ENCODE measurements at places on chromosomes 12 and 14. TPM values are rescaled to one million over a fixed set of nuclear protein-coding genes. Genes with fewer than 3 reads are reported as not detected.

GRCh38 chr12:88448337-88448915 is 131.8 kb downstream of the KITLG start:
- H3K4me3 ChIP-seq, result no peak overlapping the region
- no peaks in the 10 kb centered on the region for H3K27me3 ChIP-seq
- H3K4me1 ChIP-seq, result 0 out of 2 replicates have a peak, but pooled peaks cover 3% of the 10 kb centered on the region
- H3K27ac ChIP-seq, result no peak overlapping the region
- no peaks in the 10 kb centered on the region for H3K36me3 ChIP-seq

DNA sequence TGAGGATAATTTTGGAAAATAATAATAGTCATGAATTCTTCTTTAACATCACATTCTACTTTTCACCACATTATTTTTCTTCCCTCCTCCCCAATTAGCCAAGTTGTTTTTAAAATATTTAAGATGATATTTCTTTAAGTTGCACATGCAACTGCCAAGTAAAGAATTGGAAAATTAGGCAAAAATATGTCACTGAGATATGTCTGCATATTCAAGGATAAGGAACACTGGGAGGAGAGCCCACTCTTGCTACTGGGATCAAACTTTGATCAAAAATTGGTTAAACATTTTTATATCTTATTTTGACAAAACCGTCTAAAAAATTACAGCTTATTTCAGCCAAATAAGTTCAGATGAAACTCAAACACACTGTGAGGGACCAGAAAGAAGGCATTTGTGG is 231.2 kb upstream of the TMTC1 start:
- no peak overlapping the region for H3K4me3 ChIP-seq
- H3K27ac ChIP-seq, result no peak overlapping the region
- no peaks in the 10 kb centered on the region for H3K27me3 ChIP-seq
- no peaks in the 10 kb centered on the region for H3K36me3 ChIP-seq

GRCh38 chr12:127245009-127245408 is 1022.0 kb upstream of the TMEM132C start:
- H3K27ac ChIP-seq, result no peak overlapping the region
- H3K36me3 ChIP-seq, result no peaks in the 10 kb centered on the region
- no peak overlapping the region for H3K4me3 ChIP-seq
- no peak for DNase-seq
- no peaks in the 10 kb centered on the region for H3K27me3 ChIP-seq

DNA sequence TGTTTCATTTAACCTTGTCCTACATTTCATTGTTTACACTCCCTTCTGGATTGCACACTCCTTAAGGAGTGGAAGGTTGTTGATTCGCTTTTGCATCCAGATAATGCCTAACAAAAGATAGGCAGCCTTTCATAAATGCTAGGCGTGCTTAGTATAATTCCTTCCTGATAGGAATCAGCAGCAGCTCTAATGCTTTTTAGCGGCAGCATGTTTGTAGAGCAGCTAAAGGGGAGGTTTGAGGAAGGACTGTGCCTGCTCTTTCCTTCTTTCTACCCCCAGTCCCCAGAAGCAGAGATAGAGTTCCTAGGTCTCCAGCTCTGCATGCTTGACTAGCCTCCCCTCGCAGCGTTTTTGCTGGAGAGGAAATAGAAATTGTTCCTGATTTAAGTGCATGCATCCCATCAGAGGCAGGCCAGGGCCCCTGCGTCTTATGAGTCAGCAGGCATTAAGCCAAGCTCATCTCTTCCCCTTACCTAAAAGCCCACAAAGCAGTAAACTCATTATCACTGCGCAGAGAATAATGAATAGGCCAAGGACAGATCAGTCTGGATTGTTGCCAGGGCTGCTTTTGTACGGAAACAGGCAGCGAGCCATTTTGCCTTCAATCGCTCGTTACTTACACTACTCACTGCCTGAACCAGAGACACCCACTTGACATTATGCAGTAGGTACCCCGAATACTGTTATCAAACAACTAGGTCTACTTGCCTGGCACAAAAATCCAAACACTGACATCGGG is 14.0 kb upstream of the TBPL2 start:
- no peak for DNase-seq
- no peaks in the 10 kb centered on the region for H3K27me3 ChIP-seq
- no peaks in the 10 kb centered on the region for H3K36me3 ChIP-seq

DNA sequence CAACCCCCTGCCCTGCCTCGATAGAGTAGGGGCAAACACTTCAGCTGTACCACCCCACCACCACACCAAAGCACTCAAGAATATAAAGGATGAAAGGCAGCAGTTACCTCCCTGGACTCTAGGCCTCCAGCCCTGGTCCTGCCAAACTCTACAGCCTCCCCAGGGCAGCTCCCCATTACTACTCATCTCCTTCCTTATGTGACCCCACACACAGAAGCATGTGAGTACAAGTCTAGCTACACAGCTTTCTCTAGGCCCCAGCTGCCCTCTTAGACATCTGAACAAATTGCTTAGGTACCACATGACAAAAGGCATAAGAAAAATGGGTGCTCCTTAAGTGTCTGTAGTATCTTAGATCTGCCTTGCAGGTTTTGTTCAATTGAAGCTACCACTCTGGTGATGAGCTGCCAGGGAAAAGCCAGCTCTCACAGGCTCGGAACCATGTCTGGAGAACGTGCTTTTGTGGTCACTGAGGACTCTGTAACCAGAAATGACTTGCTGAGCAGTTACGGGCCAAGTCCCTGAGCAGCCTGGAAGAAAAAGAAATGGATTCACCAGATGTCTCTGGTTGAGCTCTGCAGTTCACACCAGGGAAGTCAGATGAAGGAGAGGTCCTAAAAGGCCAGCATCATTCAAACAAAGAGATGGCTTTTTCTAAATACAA is 32.8 kb downstream of the FMNL3 start:
- no peak for DNase-seq
- H3K36me3 ChIP-seq, result no peaks in the 10 kb centered on the region
- no peak overlapping the region for H3K4me3 ChIP-seq
- H3K27ac ChIP-seq, result no peak overlapping the region
- H3K4me1 ChIP-seq, result no peaks in the 10 kb centered on the region

DNA sequence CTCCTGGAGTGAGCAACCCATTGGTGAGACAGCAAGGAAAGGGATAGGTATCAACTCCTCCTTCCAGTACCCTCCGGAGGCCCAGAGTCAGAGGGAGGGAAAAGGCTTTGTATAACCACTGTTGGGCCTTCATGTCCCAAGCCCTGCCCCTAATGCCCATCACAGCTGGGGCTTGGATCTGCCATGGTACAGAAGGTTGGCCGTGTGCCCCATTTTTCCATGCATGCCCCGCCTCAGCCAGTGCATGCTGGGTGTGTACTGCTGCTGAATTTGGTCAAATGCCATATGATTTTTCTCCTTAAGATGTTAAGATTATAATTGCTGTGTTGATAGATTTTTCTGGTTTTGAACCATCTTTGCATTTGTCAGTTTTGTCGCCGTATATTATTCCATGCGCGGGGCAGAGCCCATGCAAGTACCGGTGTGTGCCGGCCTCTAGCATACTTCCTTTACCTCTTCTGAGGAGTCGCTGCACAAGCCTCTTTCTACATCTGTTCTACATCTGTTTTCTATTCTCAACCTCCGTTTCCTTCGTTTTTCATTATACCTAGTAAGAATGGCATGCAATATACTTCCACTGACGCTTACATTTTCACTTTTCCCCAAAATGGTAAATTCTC is 26.6 kb downstream of the PPP2R5C start:
- H3K27ac ChIP-seq, result no peak overlapping the region
- H3K27me3 ChIP-seq, result no peaks in the 10 kb centered on the region
- no peaks in the 10 kb centered on the region for H3K36me3 ChIP-seq
- no peak overlapping the region for H3K4me3 ChIP-seq
- H3K4me1 ChIP-seq, result no peaks in the 10 kb centered on the region

DNA sequence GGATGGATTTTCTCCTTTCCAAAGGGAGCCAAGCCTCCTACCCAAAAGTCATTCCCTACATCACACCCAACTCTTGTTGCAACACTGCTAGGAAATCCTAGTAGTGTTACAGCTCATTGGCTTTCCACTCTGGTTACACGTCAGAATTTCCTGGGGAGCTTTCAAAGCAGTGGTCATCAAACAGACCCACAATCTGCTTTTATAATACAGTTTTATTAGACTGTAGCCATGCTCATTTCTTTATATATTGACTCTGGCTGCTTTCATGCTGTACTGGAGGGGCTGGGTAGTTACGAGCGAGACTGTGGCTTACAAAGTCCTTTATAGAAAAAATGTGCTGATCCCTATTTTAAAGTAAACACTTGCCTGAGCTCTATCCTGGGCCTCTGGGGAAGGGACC is 34.3 kb downstream of the ZFYVE26 start:
- H3K27ac ChIP-seq, result no peak overlapping the region
- no peaks in the 10 kb centered on the region for H3K4me1 ChIP-seq
- H3K36me3 ChIP-seq, result peaks cover 5% of the 10 kb centered on the region
- DNase-seq, result no peak
- H3K4me3 ChIP-seq, result no peak overlapping the region

DNA sequence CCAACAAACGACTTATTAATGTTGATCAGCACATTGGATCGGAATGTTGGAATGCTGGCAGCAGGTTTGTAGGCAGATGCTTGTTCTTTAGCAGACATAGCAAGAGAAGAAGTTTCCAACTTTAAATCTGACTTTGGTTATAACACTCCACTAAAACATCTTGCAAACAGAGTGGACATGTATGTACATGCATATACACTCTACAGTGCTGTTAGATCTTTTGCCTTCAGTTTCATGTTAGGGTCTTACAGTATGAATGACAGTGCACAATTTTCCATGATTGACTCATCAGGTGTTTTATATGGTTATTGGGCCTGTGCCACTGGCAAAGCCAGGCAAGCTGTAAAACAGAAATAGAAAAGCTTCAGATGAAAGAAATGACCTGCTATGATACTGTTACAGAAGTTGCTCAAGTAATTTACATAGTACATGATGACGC is 14.3 kb upstream of the DHRS7 start:
- no peak for DNase-seq
- H3K27me3 ChIP-seq, result no peaks in the 10 kb centered on the region
- H3K27ac ChIP-seq, result no peak overlapping the region
- no peak overlapping the region for H3K4me3 ChIP-seq

DNA sequence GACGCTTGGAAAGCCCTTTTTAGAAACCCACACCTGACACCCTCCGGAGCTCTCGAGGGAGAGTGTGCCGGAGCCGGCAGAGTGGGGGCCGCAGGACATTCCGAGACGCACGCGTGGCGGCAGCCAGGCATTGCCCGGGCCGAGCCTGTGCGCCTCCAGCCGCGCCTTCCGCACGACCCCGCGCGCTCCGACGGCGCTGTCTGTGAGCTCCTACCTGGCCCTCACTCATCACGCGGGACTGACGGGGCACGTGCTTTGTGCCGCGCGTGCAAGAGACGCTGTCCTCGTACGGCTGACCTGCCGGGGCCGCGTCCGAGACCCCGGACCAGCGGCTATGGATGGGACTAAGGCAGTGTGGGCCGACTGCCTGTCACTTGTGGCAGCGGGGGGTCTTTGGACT is 5.2 kb downstream of the GALNT9 start:
- H3K27ac ChIP-seq, result no peak overlapping the region
- H3K27me3 ChIP-seq, result no peaks in the 10 kb centered on the region
- no peaks in the 10 kb centered on the region for H3K36me3 ChIP-seq
- DNase-seq, result no peak

The CLEC4C gene
- total RNA-seq, result not detected

The SUOX gene
- 40.8 TPM for total RNA-seq

The TEAD4 gene
- total RNA-seq, result 97.8 TPM
